ENCODE measurements at places on chromosomes 6 and 20.

DNA sequence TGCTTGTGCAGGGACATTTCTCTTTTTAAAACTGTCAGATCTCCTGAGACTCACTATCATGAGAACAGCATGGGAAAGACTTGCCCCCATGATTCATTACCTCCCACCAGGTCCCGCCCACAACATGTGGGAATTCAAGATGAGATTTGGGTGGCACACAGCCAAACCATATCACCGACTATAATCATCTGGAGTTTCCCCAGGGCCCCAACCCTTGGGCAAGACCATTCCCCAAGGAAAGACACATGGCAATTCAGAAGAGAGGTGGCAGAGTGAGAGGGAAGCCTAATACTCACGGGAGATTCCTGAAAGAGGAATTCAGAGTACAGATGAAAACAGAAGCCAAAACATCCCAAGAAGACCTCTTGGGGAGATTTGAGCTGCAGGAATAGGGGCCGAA is 291.0 kb upstream of the PLCB4 start:
- DNase-seq: no peak

- no peak for DNase-seq
Measured at GRCh38 chr20:41437836-41438235, 71.2 kb upstream of the EMILIN3 start.

DNA sequence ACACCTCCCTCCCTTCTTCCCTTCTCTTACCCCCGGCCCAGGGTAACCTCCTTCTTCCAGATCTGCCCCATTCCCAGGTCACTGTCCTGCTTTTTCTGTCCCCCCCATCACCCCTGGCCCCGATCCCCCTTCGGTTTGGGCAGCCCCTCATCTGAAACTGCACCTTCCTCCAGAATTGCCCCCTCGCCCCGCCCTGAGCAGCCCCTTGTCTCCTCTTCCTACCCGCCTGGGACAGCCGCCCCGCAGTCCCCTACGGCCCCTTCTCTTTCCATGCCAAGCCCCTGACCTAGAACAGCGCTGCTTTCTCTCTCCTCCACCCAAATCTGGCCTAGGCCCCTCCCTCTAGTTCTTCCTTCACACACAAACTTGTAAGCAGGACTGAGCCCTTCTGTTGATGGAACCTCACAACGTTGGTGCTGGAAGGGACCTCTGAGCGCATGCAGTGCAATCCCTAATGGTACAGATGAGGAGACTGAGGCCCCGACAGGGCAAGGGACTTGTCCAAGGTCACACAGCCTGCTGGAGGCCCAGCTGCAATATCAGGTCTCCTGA is 630 bp downstream of the PPP2R5D start:
- no peak for DNase-seq

DNA sequence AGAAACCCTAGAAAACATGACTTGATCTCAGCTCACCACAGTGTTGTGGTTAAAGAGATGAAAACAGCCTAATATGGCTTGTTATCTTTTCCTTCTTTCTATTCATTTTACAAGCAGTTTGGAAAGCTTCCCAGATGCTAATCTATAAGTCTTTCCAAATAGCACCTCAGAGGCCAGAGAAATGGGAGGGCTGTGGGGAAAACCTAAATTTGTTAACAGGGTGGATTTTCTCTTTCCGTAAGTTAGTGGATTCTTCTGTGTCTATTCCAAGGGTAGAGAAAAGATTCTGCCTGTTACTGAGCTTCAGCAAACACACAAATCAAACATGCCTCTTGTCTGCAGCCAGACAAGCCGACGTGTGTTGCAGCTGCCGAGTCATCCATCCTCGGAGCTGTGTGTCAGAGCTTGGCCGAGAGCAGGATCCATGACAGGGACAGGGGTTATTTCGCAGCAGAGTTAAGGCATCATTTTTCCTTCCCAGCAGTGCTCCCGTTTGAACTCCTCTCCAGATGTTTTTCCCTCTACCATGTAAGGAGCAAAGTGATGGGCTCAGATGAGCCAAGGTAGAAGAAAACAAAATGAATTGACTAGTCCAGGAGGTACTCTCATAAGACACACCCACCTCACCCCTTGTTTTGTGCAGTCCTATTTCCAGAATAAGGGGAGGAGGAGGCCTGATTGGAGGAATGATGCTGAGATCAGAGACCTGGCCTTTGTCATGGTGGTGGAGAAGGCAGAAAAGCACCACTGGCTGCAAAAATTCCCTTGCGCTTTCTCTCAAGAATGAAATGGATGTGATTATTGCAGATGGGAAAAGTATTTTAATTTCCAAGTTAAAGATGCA is 560.0 kb downstream of the C6orf118 start:
- no peak for DNase-seq

Data from stimulated activated CD8-positive, alpha-beta memory T cell treated with anti-CD3 and anti-CD28 coated beads, Interleukin-15, amount 100 ng/mL, for 48 hours (primary cell).